ENCODE measurements at places on chromosomes 3 and 15. TPM values are rescaled to one million over a fixed set of nuclear protein-coding genes. Genes with fewer than 3 reads are reported as not detected.

- peak; percentile 47 for DNase-seq
Measured at GRCh38 chr3:122258757-122259371, 66.2 kb upstream of the CSTA start.

- DNase-seq: no peak
Measured at GRCh38 chr15:94745371-94745770, 514.0 kb downstream of the MCTP2 start.

DNA sequence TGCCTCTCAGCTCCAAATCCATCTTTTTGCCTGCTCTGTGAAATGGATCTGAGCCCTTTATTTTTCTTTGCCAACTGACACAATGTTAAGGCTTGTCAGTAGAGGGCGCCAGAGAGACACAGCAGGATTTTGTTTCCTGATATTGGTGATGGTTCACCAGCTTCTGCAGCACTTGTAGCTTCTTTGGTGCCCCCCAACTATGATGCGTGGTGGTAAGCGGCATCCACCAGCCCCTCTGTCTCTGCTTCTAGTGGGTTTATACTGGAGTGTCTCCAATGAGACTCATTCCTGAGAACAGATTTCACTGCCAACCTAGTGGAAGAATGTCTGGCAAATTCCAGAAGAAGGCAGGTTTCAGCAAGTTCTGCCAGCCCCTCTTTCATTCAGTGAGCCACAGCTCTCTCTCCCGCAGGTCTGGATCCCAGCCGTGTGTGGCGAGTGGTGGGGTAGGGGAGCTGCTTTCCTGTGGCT, 471.9 kb upstream of the FRG2C start:
- DNase-seq: peak; percentile 14

DNA sequence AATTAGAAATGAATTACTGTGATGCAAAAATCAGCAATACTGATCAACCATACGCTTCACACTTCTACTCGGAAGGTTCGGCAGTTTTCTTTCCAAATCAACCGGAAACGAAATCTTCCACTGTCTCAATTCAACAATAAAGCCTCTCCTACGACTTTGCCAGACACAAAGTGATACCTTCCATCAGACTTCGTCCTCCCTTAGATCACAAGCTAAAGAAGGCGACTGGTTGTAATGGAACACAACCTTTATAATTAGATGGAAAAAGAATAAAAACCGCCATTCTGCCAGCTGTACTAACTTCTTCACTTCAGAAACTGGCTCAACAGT, 618 bp downstream of the PARL start:
- DNase-seq: no peak

- no peak for DNase-seq
Measured at GRCh38 chr3:149658744-149659497, 1.1 kb upstream of the WWTR1 start.

DNA sequence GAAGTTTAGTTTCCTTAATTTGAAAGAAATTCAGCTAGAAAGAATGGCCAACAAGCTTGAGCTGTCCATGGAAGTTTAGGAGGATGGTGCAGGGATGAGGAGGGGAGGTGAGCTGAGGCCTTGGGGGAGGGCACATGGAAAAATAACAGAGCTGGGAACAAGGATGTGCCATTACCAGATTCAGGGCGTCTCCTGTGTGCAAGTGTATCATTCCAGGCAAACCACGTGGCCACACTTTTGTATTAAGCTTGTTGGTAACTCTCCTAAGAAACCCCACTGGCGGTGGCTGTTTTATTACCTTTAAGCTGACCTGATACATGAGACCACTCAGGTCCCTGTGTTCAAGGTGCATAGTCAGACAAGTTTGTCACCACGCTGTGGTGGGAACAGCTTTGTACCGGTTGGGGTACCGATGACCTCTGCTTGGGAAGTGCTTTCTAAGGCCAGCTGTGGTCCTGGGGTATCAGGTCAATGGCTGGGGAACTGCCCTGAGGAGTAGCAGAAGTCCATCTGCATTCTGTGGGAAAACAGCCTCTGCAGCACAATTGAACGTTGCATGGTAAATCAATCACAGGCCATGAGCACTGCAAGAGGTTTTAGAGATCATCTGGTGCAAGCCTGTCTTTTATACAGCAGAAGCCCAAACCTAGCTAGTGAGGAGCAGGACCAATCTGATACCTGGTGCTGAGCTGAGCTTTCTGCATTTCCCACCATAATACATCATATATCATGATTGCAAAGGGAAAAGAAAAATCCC, 235.5 kb downstream of the THSD4 start:
- no peak for DNase-seq

DNA sequence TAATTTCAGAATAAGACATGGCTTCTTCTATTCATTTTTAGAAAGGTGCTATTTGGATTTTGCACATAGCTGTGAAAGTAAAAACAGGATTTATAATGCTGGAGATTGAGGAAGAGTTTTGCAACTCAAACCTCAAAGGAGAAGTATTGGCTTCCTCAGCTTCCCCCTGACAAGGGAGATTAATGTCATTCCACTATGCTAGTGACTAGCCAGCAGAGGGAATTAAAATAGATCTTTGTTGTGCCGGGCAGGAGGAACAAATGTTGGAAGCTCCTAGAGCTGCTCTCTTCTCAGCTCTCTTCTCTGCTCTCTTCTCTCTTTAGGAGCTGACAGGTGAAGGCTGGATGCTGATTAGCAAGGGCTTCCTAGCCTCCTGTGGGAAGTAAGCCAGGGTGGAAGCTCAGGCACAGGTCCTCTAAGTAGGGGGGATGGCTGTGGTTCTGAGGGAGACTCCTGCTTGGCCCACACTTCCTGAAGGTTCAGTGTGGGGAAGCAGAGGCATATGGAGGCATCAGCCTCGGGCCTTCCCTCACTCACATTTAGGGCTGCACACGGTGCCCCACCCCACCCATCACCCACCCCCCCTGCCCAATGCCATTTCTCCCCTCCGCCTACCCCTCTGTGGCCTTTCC, 29.6 kb downstream of the CX3CR1 start:
- no peak for DNase-seq

- DNase-seq: no peak
Measured at GRCh38 chr3:158384019-158384418, 187.0 kb upstream of the MLF1 start.

GRCh38 chr3:53120336-53120735, 9.9 kb downstream of the RFT1 start:
- DNase-seq: no peak

DNA sequence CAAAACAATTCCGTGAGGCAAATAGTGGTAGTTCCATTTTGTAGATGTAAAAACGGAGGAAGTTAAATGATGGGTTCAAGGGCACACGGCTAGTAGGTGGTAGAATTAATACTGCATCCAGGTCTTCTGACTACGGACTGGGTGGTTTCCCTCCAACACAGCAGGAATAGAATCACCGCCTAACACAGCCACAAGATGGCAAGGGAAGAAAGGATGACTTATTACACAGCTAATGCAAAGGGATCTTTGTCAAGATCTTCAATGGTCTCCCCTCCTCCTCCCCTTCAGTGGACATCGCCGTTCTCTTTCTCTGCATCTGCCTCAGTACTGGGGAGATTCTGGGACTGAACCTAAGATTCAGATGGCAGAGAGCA, 524 bp upstream of the TOPBP1 start:
- peak; percentile 12 for DNase-seq

- DNase-seq: no peak
Measured at GRCh38 chr15:45474799-45475198, 47.8 kb downstream of the SLC30A4 start.

PDZRN3 gene
- not detected for total RNA-seq

ADAMTS9 gene
- total RNA-seq: not detected

ATR gene
- 35.5 TPM for total RNA-seq
